ENCODE measurements at places on chromosomes 11 and 22. TPM values are rescaled to one million over a fixed set of nuclear protein-coding genes. Genes with fewer than 3 reads are reported as not detected.

- no peak for DNase-seq
- no peaks in the 10 kb centered on the region for H3K4me1 ChIP-seq
- no peak overlapping the region for H3K4me3 ChIP-seq
- H3K27ac ChIP-seq: no peak overlapping the region
- no peaks in the 10 kb centered on the region for H3K36me3 ChIP-seq
Measured at GRCh38 chr11:62948765-62949320, 27.7 kb upstream of the CHRM1 start.

DNA sequence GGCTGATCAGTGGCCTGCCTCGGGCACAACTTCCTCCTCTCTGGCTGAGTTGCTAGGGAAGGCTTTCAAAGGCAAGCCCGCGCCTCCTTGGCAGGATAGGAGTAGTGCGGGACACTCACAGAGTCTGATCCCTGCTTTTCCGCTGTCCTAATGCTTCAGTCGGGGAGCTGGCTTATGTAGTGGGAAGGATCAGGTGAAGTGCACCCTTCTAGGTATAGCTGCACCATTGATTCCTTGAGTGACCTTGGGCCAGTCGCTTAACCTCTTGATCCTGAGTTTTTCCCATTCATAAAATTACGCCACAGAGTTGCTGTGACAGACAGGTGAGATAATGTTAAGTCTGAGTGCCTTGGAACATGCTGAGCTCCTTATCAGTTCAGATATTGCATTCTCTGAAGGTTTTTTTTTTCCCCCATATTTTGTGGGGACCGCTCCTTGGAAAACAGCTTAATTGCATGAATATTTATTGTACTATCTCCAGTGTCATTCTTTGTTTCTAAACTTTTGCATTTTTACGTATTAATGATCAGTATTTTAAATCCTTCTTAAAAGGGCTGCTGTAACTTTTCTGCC is 961 bp downstream of the IPO7 start:
- peaks cover 35% of the 10 kb centered on the region for H3K4me1 ChIP-seq
- no peaks in the 10 kb centered on the region for H3K27me3 ChIP-seq
- H3K27ac ChIP-seq: peak overlapping the region; percentile 90
- no peak for DNase-seq
- H3K4me3 ChIP-seq: peak overlapping the region; percentile 89
- peaks cover 29% of the 10 kb centered on the region for H3K36me3 ChIP-seq

HSPB2 gene
- total RNA-seq: not detected

C11orf52 gene
- not detected for total RNA-seq
